Transverse colon (tissue), 4 donors: ENCODE measurements at places on chromosomes 7 and 10. TPM values are rescaled to one million over a fixed set of nuclear protein-coding genes. Genes with fewer than 3 reads are reported as not detected.
A peak's percentile ranks its signal among the peaks of the same experiment; 100 is the strongest.

The NUDT13 gene
- total RNA-seq, result 4.9 TPM

The LRRC18 gene
- total RNA-seq, result not detected

The CALHM1 gene
- total RNA-seq, result not detected

The ZNF467 gene
- 5.6 TPM for total RNA-seq

The WASL gene
- 30.1 TPM for total RNA-seq

The HELLS gene
- 15.1 TPM for total RNA-seq

The TAS2R41 gene
- total RNA-seq, result not detected

- H3K27ac ChIP-seq, result no peak overlapping the region
- H3K36me3 ChIP-seq, result no peaks in the 10 kb centered on the region
- no peaks in the 10 kb centered on the region for H3K4me1 ChIP-seq
- no peaks in the 10 kb centered on the region for H3K27me3 ChIP-seq
- no peak for DNase-seq
- no peak overlapping the region for H3K4me3 ChIP-seq
These were observed 677.2 kb downstream of the TYW1 start for GRCh38 chr7:67673861-67674260.

DNA sequence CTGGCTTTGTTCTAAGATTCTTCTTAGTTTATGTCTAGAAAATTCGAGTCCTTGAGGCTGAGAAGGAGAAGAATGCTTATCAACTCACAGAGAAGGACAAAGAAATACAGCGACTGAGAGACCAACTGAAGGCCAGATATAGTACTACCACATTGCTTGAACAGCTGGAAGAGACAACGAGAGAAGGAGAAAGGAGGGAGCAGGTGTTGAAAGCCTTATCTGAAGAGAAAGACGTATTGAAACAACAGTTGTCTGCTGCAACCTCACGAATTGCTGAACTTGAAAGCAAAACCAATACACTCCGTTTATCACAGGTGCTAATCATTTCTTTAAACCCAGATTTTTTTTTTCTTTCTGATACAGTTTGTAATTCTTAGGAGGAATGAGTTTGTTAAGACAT is 6.7 kb downstream of the CEP55 start:
- H3K27ac ChIP-seq, result no peak overlapping the region
- DNase-seq, result no peak
- no peak overlapping the region for H3K4me3 ChIP-seq
- H3K4me1 ChIP-seq, result no peaks in the 10 kb centered on the region

GRCh38 chr10:52390388-52390787 is 76.3 kb downstream of the DKK1 start:
- H3K4me3 ChIP-seq, result no peak overlapping the region
- H3K4me1 ChIP-seq, result no peaks in the 10 kb centered on the region
- H3K36me3 ChIP-seq, result no peaks in the 10 kb centered on the region
- no peak for DNase-seq
- H3K27ac ChIP-seq, result no peak overlapping the region
- no peaks in the 10 kb centered on the region for H3K27me3 ChIP-seq

GRCh38 chr7:48087349-48087748 is 1.7 kb upstream of the UPP1 start:
- no peaks in the 10 kb centered on the region for H3K36me3 ChIP-seq
- DNase-seq, result no peak

DNA sequence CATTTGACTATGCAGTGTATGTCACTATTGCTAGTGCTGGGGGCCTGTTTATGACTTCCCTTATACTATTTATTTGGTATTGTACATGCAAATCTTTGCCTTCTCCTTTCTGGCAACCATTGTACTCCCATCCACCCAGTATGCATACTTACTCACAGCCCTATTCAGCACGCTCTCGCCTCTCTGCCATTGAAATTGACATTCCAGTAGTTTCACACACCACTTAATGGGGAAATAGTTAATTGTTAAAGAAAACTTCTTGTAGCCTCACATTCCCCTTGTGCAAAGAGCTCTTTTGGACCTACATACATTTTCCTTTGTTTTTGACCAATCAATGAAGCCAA is 9.9 kb downstream of the CLDN12 start:
- no peaks in the 10 kb centered on the region for H3K27me3 ChIP-seq
- H3K4me3 ChIP-seq, result no peak overlapping the region
- no peaks in the 10 kb centered on the region for H3K36me3 ChIP-seq
- peaks cover 42% of the 10 kb centered on the region for H3K4me1 ChIP-seq
- H3K27ac ChIP-seq, result no peak overlapping the region

GRCh38 chr7:114821030-114821900 is 100.6 kb upstream of the MDFIC start:
- H3K27ac ChIP-seq, result peak overlapping the region; percentile 33
- H3K36me3 ChIP-seq, result no peaks in the 10 kb centered on the region
- no peak overlapping the region for H3K4me3 ChIP-seq
- H3K27me3 ChIP-seq, result no peaks in the 10 kb centered on the region
- H3K4me1 ChIP-seq, result peaks cover 5% of the 10 kb centered on the region

DNA sequence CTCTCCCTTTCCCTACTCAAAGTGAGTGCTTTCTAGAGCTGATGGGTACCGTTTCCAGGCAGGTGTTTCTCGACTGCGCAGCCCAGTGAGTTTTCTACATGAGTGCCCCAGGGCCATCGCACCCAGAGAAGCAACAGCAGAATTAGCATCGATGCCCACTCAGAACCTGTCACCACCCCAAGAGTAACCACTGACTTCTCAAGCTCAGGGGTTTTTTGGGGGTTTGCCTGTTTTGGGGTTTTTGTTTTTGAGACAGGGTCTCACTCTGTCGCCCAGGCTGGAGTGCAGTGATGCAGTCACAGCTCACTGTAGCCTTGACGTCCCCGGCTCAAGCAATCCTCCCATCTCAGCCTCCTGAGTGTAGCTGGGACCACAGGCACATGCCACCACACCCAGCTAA is 25.7 kb downstream of the SNX8 start:
- no peaks in the 10 kb centered on the region for H3K36me3 ChIP-seq
- no peak overlapping the region for H3K4me3 ChIP-seq
- no peak overlapping the region for H3K27ac ChIP-seq
- DNase-seq, result no peak
- H3K4me1 ChIP-seq, result no peaks in the 10 kb centered on the region

- no peaks in the 10 kb centered on the region for H3K27me3 ChIP-seq
- H3K4me1 ChIP-seq, result no peaks in the 10 kb centered on the region
- no peaks in the 10 kb centered on the region for H3K36me3 ChIP-seq
- no peak overlapping the region for H3K4me3 ChIP-seq
- no peak overlapping the region for H3K27ac ChIP-seq
These were observed 39.7 kb downstream of the SIRT1 start for GRCh38 chr10:67924136-67924535.

DNA sequence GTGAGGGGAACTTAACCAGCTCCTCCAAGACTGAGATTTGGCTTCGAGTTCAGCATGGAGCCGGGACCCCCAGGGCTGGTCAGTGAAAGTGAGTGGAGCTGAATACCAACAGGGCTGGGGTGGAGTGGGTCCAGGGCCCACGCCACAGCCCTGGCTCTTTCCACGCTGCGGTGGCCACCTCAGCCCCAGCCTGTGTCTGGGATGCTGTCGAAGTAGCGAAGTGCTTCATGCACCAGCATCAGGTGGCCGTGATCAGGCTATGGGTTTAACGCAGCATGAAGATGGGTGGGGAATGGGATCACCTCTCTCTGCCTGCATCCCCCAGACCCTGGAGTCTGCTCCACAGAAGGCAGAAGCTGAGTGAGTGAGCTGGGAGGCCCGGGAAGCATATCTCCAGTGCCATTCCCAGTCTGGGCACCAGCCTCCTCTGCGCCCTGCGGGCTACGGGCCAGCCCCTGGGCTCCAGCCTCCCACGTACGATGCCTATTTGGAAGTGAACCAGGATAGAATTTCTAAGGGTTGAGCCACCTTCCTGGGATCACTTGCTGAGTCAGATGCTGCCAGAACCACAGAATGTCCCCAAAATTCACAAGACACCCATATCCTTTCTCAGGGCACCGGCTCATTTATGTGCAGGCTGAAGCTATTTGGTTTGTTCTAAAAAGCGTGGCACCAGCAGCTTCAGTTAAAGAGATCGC is 131.1 kb upstream of the CHST15 start:
- no peaks in the 10 kb centered on the region for H3K27me3 ChIP-seq
- H3K4me1 ChIP-seq, result no peaks in the 10 kb centered on the region
- no peak for DNase-seq
- no peaks in the 10 kb centered on the region for H3K36me3 ChIP-seq
- no peak overlapping the region for H3K4me3 ChIP-seq
